ENCODE measurements at places on chromosomes 12 and 14.
A peak's percentile ranks its signal among the peaks of the same experiment; 100 is the strongest.

DNA sequence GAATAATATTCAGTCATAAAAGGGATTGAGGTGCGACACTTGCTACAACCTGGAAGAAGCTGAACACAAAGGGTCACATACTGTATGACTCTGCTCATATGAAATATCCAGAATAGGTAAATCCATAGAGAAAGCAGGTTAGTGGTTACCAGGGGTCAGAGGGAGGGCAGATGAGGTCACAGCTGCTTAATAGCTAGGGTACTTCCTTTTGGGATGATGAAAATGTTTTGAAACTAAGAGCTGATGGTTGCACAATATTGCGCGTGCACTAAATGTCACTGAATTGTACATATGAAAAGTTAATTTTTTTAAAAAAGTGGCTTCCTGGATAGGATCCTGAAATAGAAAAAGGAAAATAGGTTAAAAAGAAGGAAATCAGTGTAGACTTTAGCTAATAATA lies 23.8 kb downstream of the NEUROD4 start:
- DNase-seq = no peak

GRCh38 chr12:106197906-106198623 lies 49.8 kb downstream of the CKAP4 start:
- no peak for DNase-seq

GRCh38 chr14:50862036-50862570 lies 9.8 kb upstream of the ABHD12B start:
- DNase-seq = no peak

GRCh38 chr12:46900734-46901463 lies 75.1 kb upstream of the SLC38A4 start:
- no peak for DNase-seq

DNA sequence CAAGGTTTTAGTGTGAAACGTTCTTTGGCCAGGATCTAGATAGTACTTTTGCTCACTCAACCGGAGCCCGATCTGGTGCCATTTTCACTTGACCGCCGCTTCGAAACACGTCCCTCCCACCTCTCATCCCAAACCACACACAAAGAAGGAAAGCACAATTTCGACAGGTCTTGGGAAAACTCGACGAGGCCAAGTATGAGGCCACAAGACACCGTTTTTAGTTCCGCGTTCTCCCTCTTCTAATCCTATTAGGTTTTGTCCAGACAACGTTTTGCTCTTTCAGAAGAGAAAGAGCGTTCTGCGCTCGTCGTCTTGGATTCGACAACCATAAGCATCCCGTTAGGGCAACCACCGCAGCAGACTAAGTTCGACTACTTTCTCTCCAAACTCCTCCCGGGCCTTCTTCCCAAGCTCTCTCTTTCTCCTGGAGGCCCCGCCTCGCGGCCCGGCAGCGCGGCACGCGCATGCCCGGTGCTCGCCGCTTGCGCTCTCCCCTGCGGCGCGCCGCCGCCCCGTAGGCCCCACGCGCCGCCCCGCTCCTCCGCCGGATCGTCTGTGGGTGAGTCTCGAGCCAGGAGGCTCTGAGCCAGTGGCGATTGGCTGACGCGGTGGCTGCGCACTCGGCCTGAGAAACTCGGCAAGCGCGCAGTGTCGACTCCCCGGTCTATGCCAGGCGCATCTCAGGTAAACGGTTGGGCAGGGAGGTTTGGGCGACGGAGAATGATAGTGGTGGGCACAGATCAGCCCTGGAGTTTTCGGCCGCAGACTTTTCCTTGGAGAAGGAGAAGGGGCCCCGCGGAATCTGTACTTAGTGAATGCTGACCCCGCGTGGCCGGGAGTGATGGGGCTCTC lies at the start of gene MIPOL1:
MIPOL1 (plus strand) TSS at position 517 of the 852 bp plus-strand sequence. CDS start 49,952 bp downstream, outside the sequence.
- DNase-seq = peak; percentile 33

DNA sequence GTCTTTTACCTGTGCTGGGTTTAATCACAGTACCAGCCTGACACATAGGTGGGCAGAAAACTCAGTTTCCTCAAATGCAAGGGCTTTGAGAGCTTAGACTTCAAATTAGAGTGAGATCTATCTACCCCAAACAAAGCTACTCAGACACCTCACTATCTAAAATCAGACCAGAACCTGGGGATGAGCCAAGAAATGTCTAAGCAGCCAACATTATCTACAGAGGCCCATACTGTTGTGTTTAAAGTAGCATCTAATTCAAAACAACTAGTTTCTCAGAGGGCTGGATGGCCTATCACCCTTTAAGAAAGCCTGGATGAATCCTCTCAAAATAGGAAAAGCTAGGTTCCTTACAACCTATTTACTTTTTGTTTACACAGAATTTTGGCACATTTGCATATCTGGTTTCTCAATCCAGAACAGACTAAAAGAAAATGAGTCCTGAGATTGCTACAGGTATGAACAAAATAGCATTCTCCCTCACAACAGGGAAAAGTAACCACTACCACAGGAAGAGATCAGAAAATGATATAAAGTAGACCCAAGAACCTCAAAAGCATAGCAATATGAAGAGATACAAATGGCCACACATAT lies 142.4 kb downstream of the ZFP36L1 start:
- no peak for DNase-seq

DNA sequence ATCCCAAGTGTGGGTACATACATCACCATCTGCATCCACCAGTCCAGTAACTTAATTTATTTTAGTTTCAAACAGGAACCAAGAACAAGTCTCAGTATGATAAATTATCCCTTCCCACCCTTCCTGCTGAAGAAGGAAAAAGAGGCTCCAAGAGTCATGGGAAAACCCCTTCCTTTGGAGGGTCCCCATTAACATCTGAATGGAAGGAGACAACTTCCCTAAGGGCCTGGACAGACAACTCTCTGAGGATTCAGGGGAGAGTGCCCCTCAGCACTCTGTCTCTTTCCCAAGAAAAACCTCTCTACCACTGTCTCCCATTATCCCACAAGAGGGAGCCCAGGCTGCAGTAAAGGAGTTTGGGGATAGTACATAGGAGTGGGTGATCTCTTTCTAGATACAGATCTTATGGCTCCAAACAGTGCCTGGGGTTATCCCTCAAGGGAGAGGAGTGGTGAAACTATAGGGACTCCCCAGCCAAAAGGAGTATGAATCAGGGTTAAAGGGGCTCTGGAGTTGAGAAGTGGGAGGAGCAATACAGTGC lies 6.2 kb downstream of the WNT10B start:
- DNase-seq = no peak

DNA sequence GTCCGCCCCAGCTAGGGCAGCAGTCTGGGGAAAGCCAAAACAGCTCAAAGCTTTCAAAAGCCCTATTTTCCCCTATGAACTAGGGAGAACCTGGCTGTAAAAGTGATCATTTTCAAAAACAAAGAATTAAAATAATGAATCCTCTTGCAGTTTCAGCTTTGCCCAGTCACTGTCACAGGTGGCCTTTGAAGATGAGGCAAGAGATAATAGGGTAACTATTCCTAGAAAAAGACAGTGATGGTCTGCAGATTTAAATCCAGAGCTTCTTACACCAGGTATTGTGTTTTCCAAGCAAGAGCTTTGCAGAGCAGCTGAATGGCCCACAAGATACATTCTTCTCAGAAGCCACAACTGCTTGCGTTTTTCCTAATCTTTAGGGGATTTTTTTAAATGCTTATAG lies 80.2 kb upstream of the NUDT4 start:
- no peak for DNase-seq

DNA sequence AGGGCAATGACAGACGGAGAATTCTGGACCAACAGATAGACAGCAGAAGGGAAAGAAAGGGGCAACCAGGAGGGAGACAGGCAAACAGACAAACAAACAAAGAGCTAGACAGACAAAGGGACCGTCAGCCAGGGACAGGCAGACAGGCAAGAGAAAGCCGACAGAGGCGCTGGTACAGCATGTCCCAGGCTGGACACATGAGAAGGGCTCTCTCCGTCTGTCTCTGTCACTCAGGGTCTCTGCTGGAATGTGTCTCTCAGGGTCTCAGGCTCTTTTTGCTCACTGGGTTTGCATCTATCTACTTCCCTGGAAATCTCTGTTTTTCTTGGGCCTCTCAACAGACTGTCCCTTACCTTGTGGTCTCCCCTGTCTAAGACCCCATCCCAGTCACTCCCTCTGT lies 8.2 kb upstream of the SMUG1 start:
- no peak for DNase-seq

DNA sequence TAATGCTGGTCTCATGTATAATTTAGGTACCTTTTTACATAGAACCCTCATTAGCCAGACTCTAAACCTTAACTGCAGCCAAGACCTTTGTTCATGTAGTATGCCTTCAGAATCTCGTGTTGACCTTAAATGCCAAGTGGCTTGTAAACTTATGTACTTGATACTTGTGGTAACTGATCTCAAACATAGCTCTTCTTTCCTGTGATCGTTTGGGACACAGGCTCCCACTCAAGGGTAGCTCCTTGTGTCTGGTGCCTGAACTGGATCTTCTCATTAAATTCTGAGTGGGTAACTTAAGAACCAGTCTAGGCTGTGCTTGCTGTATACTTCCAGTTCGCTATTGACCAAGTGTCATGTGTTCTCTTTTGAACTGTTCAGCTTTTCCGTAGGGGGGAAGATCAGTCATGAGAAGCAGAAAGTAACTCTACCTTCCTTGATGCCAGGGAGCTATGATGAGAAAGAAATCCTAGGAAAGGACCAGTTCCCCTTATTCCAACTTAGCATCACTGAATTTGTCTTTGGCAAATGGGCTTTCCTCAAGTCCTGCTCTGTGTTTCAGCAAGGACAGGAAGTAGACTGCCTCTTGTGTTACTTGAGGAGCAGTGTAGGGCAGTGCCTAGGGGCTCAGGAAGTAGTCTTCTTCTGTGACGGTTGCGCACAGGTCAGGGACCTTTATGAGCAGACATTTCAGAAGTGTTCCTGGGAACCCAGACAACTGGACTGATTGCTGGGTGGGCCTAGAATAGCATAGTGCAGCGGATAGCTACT lies 2.5 kb downstream of the LGALS3 start:
- no peak for DNase-seq

DNA sequence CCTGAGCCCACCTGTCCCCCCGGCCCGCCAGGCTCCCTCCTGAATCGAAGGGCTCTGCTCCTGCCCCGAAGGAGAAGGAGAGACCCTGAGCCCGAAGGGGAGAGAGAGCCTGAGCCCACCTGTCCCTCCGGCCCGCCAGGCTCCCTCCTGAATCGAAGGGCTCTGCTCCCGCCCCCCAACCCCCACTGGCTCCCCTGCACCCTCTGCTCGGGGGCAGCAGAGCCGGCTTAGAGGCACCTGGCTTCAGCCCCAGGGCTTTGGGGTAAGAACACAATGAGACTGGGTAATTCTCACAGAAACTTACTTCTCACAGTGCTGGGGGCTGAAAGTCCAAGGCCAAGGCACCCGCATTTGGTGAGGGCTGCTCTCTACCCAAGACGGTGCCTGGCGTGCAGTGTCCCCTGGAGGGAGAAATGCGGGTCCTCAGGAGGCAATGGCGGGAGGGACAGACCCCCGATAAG lies 53.1 kb upstream of the FBRSL1 start:
- no peak for DNase-seq

DNA sequence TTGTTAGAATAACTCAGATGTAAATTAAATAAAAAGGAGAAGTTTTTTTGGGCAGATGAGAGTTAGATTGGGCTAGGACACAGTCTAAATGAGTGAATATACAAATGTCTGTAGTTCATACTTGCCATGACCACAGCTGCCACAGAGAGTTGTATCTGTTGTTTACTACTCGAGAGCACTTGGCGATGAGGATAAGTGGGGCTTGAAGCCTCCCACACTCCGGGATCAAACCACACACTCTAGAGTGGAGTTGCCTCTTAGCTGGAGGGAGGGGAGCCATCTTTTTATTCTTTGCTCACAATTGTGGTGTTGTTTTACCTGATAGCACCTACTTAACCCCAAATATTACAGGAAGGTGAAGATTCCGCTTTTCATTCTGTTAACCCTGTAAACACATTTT lies 27.5 kb downstream of the BEST3 start:
- DNase-seq = no peak

DNA sequence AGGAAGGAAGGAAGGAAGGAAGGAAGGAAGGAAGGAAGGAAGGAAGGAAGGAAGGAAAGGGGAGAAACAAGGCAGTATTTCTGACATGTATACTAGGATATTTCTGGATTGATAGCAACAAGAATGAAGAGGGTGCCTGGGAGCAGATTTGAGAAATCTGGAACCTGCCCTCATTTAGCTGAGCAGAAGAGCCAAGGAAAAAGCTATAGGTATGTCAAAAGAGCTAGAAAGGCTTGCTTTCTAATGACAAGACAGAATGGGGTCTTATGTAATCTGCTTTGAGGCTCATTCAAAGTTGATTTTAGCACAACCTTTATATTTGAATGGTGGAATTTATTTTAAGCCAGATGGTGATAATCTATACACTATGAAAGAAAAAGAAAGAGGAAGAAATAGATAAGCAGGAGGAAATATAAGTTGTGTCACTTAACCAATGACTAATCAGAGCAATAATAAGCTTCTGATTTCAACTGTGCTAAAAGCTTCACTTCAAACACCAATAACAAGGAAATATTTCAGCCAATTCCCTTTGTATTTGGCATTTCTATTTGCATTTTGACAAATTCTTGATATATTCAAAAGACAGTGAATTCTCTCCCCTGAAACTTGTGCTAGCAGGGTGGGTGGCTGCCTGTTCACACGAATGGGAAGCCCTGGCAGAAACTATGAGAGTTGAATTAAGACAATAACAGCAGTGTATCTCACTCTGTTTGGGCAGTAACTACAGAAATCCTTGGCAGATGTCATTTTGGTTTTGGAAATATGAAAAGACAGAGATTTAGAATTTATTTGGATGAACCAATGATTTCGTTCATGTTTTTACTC lies 76.3 kb upstream of the FLRT2 start:
- DNase-seq = no peak

- no peak for DNase-seq
Observed at GRCh38 chr12:119869720-119870119, 7.4 kb downstream of the CIT start.

DNA sequence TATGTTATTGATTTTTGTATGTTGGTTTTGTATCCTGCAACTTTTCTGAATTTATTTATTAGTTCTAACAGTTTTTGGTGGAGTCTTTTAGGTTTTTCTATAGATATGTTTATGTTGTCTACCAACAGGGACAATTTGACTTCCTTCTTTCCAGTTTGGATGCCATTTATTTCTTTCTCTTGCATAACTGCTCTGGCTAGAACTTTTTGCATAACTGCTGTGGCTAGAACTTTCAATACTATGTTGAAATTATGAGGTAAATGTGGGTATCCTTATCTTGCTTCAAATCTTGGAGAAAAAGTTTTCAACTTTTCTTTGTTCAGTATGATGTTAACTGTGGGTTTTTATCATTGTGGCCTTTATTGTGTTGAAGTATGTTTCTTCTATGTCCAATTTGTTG lies 39.9 kb upstream of the PLBD1 start:
- DNase-seq = no peak

Data from stimulated activated CD8-positive, alpha-beta memory T cell treated with anti-CD3 and anti-CD28 coated beads, Interleukin-4, amount 100 ng/mL, for 48 hours (primary cell).